ENCODE measurements at places on chromosomes 12 and 14.

GRCh38 chr14:79197516-79197915, 1013.8 kb downstream of the DIO2 start:
- DNase-seq: no peak

GRCh38 chr12:20592556-20592955, 102.6 kb upstream of the SLCO1C1 start:
- no peak for DNase-seq

GRCh38 chr12:65470256-65470655, 191.8 kb downstream of the MSRB3 start:
- no peak for DNase-seq

DNA sequence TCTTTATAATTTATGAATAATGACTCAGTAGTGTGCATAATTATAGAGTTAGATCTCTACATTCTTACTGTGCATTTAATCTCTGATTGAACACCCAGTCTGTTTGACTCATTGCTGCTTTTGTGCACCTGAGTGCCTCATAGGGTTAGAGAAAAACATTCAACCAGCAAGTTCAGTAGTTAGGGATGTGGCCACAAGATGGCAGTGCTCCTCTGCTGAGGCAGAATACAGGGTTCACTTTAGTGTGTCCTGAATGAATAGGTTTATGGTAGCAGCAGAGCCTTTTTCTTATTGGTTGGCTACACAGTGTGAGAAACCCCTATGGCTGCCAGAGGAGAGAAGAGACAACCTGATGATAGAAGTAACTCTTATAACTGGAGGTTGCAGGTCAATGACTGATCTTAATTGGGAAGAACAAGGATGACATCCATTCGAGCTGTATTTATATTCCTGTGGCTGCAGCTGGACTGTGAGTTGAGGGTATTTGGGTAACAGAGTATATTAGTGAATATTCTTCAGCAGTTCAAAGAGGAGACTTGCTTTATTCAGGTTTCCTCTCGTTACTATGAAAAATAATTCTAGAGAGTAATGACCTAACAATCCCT, 194.9 kb upstream of the OR4E1 start:
- peak; percentile 85 for DNase-seq

GRCh38 chr14:71754422-71755095, 177.7 kb upstream of the RGS6 start:
- DNase-seq: no peak

- DNase-seq: no peak
These were observed 36.8 kb upstream of the VWF start for GRCh38 chr12:6161124-6161882.

GRCh38 chr14:100544506-100545141, 42.6 kb downstream of the BEGAIN start:
- DNase-seq: no peak

DNA sequence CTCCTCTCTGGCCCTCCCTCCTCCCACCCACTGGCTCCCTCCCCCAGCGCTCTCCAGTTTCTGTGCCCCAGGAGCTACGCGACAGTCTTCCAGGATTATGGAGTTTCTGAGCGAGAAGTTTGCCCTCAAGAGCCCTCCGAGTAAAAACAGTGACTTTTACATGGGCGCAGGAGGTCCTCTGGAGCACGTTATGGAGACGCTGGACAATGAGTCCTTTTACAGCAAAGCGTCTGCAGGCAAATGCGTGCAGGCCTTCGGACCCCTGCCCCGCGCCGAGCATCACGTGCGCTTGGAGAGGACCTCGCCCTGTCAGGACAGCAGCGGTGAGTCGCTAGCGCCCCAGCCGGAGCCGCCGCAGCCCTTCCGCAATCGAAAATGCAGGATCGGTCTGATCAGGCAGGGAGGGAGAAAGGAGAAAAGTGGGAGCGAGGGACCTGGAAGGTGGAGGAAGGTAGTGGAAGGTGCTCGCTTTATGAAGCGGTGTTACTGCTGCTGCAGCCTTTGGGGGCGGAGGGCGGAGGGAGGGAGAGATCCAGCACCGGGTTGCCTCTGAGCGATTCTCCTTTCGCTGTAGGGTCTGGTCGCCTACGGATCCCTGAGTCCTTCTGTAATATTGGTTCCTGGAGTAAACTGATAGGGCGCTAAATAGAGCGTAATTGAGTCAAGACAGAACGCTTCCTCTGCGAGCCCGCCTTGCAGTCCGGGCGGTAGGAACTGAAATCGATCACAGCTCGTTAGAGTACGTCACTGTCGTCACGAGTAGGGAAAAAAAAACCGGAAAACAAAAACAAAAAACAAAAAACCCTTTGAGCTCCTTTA, at the start of gene ALX1:
Gene ALX1, plus strand, starts transcription at position 56 of the 819 bp plus-strand sequence. Its CDS starts 42 bp downstream, at position 98.
- no peak for DNase-seq

DNA sequence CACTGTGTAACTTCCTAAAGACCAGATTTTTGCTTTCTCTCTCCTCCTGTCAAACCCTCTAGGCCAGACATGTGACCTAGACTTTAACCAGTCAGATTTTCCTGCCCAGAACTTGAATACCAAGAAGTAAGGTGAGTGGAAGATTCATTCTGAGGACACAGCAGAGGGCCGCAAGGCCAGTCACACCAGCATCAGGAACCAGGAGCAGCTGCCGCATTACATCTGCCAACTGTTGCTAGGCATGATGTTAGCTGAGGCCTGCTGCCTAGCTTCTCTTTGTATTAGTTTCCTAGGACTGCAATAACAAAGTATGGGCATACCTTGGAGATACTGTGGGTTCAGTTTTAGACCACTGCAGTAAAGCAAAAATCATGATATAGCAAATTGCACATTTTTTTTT, 101.9 kb upstream of the BMP4 start:
- no peak for DNase-seq

- no peak for DNase-seq
These were observed 1822.0 kb upstream of the SEL1L start for GRCh38 chr14:83355609-83356008.

Data from activated CD8-positive, alpha-beta memory T cell treated with anti-CD3 and anti-CD28 coated beads for 24 hours (primary cell).